Common myeloid progenitor, CD34-positive (primary cell): ENCODE measurements at places on chromosomes 1 and 21.

GRCh38 chr1:44359234-44359935 lies 4.3 kb upstream of the ERI3 start:
- DNase-seq: no peak

- no peak for DNase-seq
Observed at GRCh38 chr1:180911640-180912191, 981 bp upstream of the KIAA1614 start.

GRCh38 chr21:38467911-38468310 lies 30.4 kb downstream of the ERG start:
- peak; percentile 47 for DNase-seq

DNA sequence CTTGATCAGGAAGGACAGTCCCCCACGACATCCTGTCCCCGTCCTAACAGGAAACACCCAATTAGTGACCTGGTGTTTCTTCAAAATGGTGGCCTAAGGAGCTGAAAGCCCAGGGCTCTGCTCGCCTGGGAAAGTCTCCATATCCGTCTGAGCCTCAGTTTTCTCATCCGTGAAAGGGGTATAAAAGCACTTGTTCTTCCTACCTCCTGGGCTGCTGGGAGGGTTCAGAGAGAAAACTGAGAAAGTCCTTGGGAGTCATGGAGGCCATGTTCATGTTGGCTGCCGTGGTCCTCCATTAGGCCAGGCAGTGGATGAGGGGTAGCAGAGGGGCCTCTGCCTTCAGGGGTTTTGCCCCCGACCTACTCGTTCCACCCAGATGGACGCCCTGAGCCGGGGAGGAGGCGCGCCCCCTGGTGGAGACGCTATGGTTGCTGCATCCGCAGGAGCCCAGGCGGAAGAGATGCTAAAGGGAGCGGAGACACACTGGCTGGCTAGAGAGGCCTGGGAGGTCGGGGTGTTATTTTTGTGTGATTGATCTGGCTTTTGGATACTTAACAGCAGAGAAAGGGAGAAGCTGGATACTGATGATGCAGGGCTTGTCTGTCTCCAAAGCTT lies 113.5 kb downstream of the PRDM2 start:
- DNase-seq: peak; percentile 49

DNA sequence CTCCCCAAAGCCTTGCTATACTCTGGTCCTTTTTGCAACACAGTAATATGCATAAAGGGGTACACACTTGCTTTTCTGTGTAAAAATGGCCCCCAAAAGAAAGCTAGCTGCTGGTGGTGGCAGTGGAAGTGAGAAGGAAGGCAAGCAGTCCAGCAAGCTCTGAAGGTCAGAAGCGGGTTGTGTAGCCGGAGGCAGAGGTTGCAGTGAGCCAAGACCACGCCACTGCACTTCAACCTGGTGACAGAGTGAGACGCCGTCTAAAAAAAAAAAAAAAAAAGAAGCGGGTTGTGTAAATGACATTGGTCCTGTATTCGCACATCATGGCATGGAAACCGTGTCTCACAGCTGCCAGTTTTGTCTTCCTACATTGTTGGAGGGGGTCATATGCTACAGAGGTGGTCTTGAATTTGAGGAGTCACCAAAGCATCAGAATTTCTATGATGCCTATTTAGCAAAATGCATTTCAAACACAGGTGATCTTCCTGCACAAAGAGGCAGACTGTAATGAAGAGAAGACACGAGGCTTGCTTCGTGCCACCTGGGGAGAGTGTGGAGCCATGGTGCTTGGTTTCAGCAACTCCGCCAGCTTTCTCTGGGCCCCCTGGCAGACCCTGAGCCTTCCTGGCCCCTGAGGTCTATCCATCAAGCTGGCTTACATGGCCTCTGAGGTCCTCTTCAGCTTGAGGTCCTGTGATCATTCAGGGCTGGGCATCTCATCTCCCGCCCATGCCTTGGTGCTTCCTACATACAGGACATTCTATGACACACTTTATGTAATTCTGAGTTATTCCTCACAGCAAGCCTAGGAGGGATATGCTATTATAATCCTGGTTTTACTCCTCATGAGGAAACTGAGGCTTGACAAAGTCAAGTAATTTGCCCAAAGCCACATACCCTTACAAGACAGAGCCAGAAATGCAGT lies 71.0 kb downstream of the TOMM20 start:
- no peak for DNase-seq

DNA sequence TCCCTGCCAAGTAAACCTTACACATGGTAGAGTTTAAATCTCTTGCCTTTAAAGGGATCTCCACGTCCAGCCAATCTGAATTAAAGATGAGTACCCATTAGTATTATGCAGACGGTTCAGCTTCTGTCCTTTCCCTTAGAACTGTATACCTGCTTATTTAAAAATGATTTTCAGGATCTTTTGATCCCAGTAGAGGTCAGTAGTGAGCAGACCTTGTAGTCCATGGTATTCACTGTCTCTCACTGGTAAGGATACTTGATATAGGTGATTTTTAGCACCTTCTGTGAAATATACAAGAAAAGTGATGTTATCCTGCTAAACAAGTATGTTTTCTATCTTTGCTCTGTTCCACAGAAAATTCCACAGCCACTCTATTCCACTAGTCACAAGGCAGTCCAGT lies 1211.6 kb upstream of the ADGRL4 start:
- DNase-seq: peak; percentile 37

GRCh38 chr1:58994664-58995063 lies 210.8 kb upstream of the JUN start:
- no peak for DNase-seq

DNA sequence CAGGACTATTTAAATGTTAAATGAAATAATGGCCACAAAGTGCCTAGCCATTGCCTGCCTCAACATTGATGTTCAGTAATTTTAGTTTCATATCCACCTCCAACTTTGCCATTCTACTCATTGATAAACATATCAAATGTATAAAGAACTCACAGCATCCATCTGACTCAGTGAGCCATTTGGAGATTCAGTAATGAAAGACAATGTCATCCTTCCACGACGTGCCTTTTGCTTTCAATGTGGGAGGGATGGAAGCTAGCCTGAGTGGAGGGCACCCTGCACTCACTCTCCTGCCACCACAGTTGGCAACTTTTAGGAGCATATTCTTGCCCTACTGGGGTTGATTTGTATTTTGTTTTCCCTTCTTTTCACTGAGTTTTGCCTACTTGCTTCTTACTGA lies 151.5 kb downstream of the GLUL start:
- DNase-seq: no peak

DNA sequence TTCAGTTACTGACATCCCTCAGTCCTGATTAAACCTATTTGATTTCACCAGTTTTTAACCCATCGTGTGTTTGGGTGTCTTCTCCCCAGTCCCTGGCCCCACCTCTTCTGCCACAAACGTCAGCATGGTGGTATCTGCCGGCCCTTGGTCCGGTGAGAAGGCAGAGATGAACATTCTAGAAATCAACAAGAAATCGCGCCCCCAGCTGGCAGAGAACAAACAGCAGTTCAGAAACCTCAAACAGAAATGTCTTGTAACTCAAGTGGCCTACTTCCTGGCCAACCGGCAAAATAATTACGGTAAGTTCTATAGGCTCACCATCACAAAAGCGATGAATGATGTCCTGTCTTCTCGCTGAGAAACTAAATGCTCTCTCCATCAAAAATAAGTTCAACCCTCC lies 28.7 kb downstream of the NBPF3 start:
- peak; percentile 55 for DNase-seq

- no peak for DNase-seq
Observed at GRCh38 chr1:83554174-83554573, 444.8 kb downstream of the TTLL7 start.

DNA sequence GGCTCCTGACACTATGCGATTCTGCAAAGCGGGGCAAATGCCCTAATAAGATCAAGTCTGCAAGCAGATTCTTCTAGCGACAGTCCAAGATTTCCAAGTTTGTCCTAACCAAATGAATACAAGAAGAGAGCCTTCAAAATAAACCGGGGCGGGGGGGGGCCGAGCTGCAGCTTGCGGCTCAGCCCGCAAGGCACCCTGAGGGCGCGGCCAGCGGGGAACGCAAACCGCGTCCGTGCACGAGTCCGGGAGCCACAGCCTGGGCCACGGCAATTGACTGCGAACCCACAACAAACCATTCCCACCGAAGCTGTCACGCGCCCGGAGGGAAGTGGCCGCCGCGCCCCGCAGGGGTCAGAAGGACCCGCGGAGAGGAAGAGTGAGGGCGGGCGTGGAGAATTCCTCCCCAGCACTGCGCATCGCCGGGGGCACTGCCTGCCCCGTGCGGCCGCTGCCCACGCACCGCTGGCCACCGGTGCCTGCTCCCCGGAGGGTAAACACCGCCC lies 687 bp downstream of the TGFBR3 start:
- no peak for DNase-seq

DNA sequence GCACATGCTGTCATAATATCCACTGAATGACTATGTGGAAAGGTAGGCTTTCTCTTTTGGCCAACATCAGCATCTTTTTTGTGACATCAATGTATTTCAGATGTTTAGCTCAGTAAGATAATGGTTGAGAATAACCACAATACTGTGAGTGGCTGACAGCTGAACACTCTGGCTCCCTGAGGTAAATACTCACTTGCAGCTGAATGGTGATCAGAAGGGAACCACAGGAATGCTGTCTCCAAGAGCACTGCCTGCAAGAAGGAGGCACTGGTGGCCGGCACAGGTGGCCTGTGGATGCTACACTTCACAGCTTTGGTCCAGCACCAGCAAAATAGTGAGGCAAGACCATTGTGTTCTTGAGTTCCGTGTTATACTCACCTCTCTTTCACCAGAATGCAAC lies 118.7 kb upstream of the PPM1J start:
- no peak for DNase-seq

DNA sequence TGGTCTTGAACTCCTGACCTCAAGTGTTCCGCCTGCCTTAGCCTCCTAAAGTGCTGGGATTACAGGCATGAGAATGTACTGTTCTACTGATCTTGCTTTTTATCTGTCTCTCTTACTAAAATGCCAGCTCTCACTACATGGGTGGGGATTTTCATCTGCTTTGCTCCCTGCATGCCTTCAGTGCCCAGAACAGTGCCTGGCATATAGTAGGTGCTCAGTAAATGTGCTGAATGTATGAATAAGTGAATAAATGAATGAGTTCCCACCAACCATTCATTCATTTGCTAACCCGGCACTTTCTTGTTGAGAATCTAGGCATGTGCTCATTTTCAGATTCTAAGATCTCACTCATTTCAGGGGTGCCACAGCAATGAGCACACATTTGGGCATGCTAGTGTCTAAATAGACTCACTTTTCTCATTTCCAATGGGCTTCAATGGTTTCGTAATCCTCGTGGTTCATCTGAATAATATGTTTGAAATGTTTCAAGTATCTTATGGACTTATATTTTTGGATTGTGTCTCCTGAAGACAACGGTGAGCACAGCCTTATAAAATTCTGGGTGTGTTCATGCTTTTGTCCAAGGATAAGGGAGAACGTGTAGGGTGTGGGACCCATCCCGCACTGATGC lies 7.6 kb downstream of the DHRS3 start:
- DNase-seq: no peak

DNA sequence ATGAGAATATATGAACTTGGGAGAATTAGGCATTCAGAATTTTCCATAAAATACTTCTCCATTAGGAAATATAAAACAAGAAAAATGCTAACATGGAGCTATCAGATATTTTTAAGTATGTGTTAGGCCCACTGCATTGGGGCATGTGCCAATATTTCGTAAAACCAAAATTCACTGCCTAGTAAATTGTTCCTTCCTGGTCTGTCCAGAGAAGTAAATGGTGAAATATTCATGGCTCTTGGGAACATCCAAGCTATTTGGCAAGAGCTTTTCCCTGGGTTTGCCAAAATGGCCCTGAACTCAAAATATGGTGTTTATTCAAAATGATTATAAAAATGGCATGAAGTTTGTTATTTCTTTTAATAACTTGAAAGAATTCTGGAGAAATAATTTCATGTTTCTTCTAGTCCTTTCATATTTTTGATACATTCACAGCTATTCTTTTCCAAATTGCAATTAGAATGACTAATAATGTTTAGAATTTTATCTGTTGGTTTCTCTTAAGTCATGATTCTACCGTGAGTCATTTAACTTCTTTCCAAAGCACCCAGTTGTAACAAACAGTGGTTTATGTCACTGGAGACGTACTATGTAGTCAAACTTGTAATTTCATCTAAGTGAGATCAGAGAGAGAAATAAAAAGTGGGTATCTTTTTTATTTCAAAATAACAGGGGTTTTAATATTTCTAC lies 25.7 kb upstream of the SLC19A2 start:
- DNase-seq: no peak

DNA sequence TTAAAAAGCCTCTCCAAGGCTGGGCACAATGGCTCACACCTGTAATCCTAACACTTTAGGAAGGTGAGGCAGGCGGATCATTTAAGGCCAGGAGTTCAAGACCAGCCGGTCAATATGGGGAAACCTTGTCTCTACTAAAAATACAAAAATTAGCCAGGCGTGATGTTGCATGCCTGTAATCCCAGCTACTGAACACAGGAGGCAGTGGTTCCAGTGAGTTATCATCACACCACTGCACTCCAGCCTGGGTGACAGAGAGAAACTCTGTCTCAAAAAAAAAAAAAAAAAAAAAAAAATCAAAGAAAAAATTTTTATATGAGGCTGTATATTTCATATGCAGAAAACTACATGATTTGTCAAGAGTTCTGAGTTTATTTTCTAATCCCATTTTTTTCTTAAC lies 1107.1 kb upstream of the TMPRSS15 start:
- no peak for DNase-seq

- no peak for DNase-seq
Observed at GRCh38 chr1:225544263-225544662, 108.7 kb downstream of the ENAH start.

GRCh38 chr1:175221557-175222175 lies 29.1 kb upstream of the KIAA0040 start:
- DNase-seq: no peak

- DNase-seq: no peak
Observed at GRCh38 chr1:211684791-211685190, 9.4 kb upstream of the NEK2 start.

GRCh38 chr1:157315544-157315943 lies 177.3 kb upstream of the ETV3 start:
- DNase-seq: no peak

DNA sequence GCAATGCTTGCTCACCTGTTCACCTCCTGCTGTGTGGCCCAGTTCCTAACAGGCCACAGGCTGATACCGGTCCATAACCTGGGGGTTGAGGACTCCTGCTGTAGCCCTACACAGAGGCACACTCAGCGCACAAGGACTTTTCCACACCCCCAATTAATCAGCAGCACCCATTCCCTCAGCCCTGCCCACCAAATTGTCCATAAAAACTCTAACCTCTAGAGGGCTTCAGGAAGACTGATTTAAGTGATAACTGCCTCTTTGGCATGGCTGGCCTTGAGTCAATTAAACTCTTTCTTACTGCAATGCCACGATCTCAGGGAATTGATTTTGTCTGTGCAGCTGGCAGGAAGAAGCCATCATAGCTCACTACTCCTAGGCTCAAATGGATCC lies 71.3 kb upstream of the MUTYH start:
- no peak for DNase-seq

GRCh38 chr1:241275981-241276380 lies 81.0 kb downstream of the RGS7 start:
- DNase-seq: no peak

GRCh38 chr1:201212461-201213055 lies 21.9 kb downstream of the IGFN1 start:
- no peak for DNase-seq
